Gastroesophageal sphincter (tissue), 4 donors: ENCODE measurements at places on chromosomes 6 and 20. TPM values are rescaled to one million over a fixed set of nuclear protein-coding genes. Genes with fewer than 3 reads are reported as not detected.

Gene SLC17A3
- total RNA-seq: not detected

Gene KHDC1
- 1.2 TPM for total RNA-seq

Gene TRIM40
- not detected for total RNA-seq

Gene TRIM31
- not detected for total RNA-seq

Gene ENPP5
- total RNA-seq: 1.5 TPM

Gene GLP1R
- total RNA-seq: not detected

Gene DCBLD1
- total RNA-seq: 10.9 TPM

GRCh38 chr6:108847738-108848115, 495 bp upstream of the ARMC2 start:
- no peak for ATAC-seq

GRCh38 chr6:25670208-25670607, 18.2 kb downstream of the SCGN start:
- ATAC-seq: no peak

DNA sequence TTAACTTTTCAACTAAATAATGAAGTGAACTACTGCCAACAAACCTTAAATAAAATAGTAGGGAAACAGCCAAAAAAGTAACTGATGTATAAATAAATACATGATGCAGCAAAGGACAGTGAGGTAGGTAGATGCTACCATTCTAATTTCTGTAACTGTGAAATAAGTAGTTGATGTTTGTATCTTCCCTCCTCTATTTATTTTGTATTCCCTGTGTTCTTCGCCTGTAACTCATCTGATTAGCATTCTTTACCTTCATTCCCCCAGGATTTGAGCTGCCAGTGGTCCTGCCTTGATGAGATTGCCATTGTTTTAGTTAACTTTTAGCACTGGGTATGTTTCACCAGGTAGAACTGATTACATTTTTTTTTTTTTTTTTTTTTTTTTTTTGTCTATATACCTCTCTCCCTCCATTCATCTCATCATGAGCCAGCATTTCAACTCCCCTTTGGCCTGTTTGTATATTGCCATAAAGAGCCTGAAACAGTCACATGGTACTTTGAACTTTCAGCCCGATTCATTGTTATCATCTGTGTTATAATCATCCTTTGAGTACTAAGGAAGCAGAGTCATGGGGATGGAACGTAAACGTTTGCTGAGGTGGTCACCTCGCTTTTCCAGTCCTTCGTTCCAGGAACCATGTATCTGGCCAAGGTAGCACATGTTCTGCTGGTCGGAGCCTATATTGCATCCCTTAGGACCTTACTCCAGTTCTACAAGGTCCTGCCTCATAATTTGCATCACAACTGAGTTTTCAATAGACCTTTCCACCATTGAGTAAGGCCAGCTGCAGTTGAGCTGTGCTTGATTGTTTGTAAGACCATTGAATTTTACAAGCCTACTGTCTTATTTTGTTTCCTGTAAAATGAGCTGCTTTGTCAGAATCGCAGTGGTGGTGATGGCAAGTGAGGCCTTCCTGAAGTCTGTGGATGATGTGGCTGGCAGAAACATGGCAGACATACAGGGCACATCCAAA, 107.6 kb downstream of the JAG1 start:
- no peak for ATAC-seq

GRCh38 chr6:47230579-47230978, 79.1 kb downstream of the TNFRSF21 start:
- ATAC-seq: no peak

- no peak for ATAC-seq
These were observed 1.3 kb upstream of the NKAIN2 start for GRCh38 chr6:123802351-123802696.

DNA sequence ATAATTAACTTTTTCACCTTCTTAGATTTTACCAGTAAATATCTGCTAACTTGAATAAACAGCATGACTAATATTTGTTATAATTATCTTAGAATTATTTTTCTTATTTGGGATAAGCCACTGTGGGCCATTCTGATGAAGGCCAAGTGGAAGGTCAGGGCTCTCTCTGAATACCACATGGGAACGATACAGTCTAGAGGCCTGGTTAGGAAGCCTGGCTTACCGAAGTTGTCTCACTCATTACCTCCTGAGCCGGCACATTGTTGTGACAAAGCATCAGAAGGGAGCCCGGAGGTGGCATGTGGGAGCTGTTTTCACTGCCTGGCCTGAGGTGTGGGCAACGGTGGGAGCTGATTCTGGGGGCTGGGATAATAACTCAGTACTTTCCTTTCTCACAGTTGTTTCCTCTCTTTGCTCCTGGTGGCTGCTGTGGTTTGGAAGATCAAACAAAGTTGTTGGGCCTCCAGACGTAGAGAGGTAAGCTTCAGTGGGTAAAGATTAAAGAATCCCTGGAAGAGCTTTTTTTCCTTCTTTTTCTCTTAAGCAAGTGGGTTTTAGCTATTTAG, 29.2 kb downstream of the GFRA4 start:
- ATAC-seq: no peak
